Left renal pelvis (tissue), 4 donors: ENCODE measurements at places on chromosomes 1 and 21. TPM values are rescaled to one million over a fixed set of nuclear protein-coding genes. Genes with fewer than 3 reads are reported as not detected.

CORT gene
- polyA plus RNA-seq, result 0.68 TPM

PRKCZ gene
- polyA plus RNA-seq, result 35.8 TPM

C8B gene
- 0.74 TPM for polyA plus RNA-seq

CDA gene
- polyA plus RNA-seq, result 6.8 TPM

TDRD5 gene
- 3.5 TPM for polyA plus RNA-seq

APOBEC4 gene
- polyA plus RNA-seq, result not detected

SPOCD1 gene
- 0.26 TPM for polyA plus RNA-seq

C1orf210 gene
- 27.8 TPM for polyA plus RNA-seq

OR2T35 gene
- polyA plus RNA-seq, result not detected

HPCA gene
- polyA plus RNA-seq, result 1.0 TPM

S100A14 gene
- polyA plus RNA-seq, result 18.0 TPM

SYT6 gene
- 0.53 TPM for polyA plus RNA-seq

PLXNA2 gene
- polyA plus RNA-seq, result 6.4 TPM

GPA33 gene
- polyA plus RNA-seq, result 0.82 TPM

GRCh38 chr1:60697204-60697994, 385.0 kb upstream of the NFIA start:
- no peak for DNase-seq

GRCh38 chr21:14603202-14603601, 57.1 kb upstream of the SAMSN1 start:
- no peak for DNase-seq

DNA sequence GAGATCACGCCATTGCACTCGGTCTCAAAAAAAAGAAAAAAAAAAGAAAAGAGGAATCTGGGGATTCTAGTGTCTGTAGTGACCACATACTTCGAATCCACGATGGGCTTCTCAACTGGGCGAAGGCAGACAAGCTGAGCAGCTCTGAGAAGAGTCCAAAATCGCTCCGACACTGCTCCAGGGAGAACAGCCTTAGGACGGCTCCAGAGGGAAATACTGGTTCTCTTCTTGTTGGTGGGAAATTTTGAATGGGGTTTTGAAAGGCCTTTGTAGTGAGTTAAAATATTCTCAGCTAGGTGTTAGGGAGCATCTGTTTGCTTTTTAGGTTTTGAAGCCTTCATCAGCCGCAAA, 18.3 kb upstream of the HJV start:
- DNase-seq, result no peak

DNA sequence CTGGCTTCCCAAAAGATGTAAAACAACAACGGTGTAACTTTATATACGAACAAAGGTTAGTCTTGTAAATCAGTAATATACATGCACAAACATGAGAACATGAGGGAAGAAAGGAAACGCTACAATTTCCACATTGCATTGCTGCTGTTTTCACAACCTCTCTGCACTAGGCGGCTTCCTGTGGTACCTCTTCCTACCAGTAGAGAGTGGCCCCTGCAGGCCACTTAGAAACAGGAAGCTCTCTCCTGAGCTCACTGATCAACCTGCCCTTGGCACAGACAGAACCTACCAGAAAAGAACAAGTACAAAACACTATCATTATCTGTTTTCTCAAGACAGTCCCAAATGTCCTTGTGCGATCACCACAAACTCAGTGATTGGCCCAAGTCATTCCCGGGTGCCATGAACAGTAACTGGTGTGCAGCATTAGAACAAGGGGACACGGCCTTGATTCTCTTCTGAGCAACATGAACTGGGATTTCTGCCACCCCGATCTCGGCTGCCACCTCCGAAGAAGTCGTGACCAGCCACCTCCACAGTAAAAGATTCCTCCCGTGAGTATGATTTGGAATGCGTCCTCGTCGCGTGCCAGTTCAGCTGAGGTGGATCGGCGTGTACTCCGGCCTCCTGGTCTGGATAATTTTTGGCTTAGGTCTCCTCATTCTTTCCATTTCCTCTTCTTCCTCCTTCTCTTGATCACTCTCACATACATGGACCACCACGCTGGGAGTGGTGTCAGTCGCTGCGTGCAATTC, 5.7 kb upstream of the KCNE1 start:
- DNase-seq, result no peak

GRCh38 chr1:91778964-91779363, 107.0 kb downstream of the TGFBR3 start:
- DNase-seq, result no peak

DNA sequence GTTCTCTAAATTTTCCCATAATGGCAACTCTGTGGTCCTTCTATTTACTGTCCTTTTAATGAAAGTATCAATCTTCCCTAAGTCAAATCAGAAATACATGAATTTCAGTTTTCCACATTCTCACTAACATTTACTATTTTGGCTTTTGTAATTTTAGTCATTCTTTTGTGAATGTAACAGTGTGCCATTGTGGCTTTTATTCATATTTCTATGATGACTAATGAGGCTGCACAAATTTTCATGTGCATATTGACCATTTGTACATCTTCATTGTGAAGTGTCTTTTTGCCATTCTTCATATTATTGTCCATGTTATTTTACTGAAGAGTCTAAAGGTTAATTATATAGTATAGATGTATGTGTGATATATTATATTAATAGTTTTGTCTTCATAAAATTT, 431.0 kb upstream of the BRINP3 start:
- DNase-seq, result no peak

GRCh38 chr1:57270927-57271698, 152.7 kb downstream of the DAB1 start:
- no peak for DNase-seq

GRCh38 chr1:54599211-54599823, 24.0 kb downstream of the FAM151A start:
- no peak for DNase-seq

DNA sequence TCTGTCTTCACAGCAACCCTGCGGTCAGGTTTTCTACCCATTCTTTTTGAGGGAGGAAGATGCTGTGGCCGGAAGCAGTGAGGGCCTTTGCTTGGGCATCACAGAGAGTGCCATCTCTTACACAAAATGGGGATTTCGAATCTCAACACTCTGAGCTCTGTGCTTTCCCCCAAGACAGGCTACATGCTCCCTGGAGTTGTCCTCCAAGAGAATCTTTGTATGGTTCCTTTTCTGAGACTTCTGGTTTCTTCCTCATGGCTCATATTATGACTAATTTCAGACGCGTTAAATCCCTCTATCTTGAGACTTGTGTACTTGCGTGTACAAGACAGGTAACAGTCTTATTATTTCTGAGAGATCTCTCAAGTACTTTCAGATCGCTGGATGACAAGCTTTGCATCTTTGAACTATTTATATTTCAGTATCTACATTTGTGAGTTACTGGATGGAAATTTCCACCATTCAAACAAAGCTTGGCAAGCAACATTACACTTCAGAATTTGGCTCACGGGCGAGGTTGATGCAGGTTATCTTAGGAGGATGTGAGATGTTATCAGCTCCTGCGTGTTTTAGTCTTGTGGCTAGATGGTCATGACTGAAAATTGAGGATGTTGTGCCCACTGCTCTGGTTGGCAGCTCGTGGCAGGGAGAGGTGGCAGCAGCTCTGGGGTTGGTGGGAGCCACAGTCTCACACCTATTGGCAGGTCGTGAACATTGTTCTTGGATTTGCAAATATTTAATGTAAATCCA, 19.4 kb downstream of the ABCG1 start:
- no peak for DNase-seq

GRCh38 chr1:2232255-2232915, 4.3 kb downstream of the SKI start:
- DNase-seq, result no peak

- no peak for DNase-seq
These were observed 163.3 kb downstream of the RHOU start for GRCh38 chr1:228898582-228898992.

DNA sequence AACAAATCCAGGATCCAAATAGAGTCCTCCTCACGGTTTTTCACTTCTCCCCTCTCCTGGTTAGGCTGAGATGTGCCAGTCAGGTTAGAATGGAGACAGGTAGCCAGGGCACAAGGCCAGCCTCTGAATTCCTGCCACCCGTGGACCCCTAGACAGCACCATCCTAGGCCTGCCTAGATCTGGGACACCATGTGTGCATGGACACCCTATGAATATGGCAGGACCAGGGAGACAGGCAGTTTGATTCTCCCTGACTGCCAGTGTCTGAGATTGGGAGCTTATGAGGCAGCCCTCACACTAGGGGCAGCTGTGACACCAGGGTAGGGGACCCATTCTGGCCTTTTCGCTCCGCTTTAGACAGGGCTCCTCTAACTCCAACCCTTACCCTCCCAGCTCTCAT, 7.5 kb downstream of the AVPR1B start:
- DNase-seq, result no peak

DNA sequence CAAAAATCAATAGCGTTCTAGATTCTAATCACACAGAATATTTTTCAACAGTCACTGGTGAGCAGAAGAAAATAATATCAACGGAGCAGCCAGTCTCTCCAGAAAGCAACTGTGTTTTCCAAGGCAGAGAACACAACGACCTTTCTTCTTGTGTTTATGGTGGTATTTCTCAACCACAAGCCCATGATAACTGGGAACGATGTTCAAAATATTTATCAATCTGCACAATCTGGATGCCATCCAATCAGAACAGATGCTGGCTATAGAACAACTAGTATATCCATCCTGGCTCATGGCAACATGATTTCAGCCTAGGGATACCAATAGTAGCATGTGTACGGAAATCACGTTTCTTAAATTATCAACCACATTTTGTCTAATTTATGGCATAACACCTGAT, 162.7 kb upstream of the RUNX1 start:
- no peak for DNase-seq

- no peak for DNase-seq
These were observed 551.5 kb downstream of the LMO4 start for GRCh38 chr1:87880098-87880760.

GRCh38 chr1:236083650-236084385, 18.9 kb upstream of the NID1 start:
- no peak for DNase-seq

DNA sequence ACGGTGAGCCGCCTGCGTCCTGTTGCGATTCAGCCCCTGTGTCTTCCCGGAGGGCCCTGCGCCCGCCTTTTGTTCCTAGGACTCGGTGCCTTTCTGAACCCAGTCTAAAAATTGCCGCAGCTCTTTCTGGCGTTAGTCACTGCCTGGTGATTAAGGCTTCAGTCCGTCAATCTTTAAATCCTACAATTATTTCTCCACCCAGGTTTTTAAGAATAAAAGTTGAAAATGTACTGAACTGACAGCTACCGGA, 16.2 kb upstream of the PDXK start:
- DNase-seq, result no peak

- DNase-seq, result no peak
These were observed 6.0 kb upstream of the CITED4 start for GRCh38 chr1:40868051-40868723.

- no peak for DNase-seq
These were observed 21.7 kb downstream of the ITPKB start for GRCh38 chr1:226717256-226717909.

- DNase-seq, result no peak
These were observed 156.9 kb upstream of the DPYD start for GRCh38 chr1:98077691-98078090.

DNA sequence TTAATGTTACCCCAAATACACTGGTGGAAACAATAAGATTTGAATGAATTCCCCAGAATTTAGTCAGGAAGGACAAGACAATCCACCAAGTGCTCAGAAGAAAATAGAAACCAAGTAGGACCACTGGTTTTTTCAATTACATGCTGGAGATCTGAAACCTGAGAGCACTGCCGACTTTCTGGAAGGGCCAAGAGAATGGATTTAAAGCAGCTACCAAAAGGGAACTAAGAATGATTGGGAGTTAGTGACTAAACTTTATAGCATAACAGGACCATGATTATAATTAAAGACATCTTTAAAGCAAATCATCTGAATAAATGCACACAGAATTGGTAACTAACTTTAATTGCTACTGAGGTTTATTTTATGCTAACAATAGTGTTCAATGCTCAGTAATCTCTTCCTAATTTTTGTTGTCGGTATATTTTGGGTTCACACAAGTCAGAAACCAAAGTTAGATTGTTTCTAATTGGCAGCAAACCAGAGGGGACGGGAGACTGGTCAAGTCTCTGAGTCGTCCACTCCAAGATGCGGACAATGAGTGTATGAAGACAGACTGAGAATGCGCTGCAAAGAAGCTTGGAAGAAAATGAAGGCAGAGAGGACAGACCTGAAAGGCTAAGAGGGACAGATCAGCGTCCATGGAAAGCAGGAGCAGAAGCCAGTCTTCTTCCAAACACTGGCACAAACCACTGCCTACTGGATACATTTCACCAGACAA, 2.3 kb upstream of the RGS13 start:
- no peak for DNase-seq

GRCh38 chr1:19846338-19846737, 31.3 kb upstream of the RNF186 start:
- DNase-seq, result no peak

- DNase-seq, result no peak
These were observed 137.1 kb downstream of the ETS2 start for GRCh38 chr21:38942748-38943211.

GRCh38 chr1:20149601-20150325, 10.6 kb downstream of the PLA2G2F start:
- DNase-seq, result no peak

DNA sequence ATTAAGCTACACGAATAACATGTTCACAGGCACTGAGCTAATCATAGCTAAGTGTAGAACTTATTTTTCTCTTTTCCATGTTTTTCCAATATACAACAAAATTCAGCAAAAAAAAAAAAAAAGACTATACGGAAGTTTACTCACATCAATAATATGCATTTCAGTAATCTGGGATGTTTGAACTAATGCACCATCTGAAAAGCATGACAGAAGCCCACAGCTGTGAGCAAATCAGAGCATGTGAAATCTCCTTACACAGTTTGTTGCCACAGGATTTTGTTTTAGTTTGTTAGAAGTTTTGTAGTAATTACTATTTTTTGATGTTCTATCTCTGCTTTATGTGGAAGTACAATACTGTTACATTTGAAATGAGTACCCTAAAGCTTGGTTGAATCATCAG, 1051.7 kb downstream of the TTLL7 start:
- DNase-seq, result no peak

- DNase-seq, result no peak
These were observed 41.0 kb upstream of the JUN start for GRCh38 chr1:58824753-58825389.

- no peak for DNase-seq
These were observed 140.7 kb upstream of the SPAG17 start for GRCh38 chr1:118325550-118326225.

- DNase-seq, result no peak
These were observed 39.1 kb upstream of the SELENON start for GRCh38 chr1:25760871-25761270.
